ENCODE measurements at places on chromosomes 2 and 18.
A peak's percentile ranks its signal among the peaks of the same experiment; 100 is the strongest.

DNA sequence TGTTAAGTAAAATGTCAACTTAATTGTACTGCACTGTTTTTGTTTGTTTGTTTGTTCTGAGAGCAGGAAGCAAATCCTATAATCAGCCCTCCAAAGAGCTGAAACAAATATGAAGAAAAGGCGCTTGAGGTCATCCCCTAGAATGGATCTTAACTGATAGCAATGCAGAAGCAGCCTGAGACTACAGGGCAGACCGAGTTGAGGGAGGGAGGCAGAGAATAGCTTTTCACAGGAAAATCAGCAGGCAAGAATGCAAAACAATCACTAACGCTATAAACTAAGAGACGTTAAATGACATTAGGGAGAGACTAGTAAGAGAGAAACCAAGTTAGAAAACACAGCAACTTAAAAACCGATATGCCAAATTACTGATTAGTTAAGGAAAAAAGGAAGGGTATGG lies 37.2 kb downstream of the GALNT1 start:
- DNase-seq = no peak

DNA sequence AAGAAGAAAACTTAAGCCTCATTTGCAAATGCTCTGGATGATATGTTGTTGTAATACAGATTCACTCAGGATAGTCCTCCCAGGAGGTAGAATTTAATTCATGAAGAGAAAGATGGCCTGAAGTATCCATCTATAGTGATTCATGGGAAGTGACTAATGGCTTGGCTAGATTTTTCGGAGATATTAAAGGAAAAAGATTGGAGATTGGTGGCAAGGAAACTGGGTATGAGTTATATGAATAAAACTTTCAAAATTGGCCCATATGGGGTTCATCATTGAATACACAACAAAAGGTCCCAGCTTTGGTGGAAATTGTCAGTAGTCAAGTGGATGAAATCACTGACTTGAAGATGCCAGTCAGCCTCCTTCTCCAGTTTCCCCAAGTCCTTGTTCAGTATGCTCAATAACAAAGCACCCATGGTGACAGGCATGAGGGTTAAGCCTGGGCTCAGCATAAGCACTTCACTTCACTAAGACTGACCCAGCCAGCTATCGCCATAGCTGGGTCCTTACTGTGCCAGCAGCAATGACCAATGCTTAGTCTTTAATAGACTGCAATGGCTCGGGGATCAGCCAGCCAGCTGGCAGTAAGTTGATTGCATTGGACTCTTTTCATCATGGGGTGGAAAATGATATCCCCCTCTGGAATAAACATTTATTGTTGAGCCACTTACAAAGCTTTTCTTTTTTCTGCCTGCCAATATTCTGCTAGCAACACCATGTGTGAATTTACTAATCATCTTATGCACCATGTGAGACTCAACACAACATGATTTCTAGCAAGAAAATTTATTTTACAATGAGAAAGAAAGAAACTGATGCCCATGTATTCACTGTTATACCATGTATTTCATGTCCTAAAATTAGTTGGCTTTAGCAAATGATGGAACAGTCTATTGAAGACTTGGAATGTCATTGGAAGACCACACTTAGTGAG lies 176.6 kb upstream of the TACR1 start:
- no peak for DNase-seq

DNA sequence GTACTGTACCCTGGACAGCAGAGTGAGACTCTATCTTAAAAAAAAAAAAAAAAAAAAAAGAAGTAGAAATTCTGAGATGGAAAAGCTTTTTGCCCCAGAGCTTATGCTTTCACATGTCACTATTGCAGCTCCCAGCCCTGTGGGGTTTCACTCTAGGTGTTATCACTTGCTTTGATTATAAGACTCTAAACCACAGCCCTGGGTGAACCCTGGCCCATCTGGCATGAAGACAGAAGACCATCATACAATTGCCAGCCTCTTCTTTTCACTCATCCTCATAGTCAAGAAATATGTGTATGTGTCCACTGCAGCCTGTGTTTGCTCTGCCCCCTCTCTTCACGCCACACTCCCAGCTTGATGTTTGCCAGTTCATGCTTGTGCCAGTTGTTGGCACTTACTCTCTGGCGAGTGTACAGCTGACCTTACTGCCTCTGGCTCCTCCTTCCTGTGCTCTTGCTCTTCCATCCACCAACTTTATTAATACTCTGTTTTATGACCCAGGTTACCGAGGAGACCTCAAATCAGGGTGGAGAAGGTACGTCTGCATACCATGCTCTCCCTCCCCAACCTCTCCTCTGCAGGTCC lies 136.7 kb upstream of the NCK2 start:
- no peak for DNase-seq

DNA sequence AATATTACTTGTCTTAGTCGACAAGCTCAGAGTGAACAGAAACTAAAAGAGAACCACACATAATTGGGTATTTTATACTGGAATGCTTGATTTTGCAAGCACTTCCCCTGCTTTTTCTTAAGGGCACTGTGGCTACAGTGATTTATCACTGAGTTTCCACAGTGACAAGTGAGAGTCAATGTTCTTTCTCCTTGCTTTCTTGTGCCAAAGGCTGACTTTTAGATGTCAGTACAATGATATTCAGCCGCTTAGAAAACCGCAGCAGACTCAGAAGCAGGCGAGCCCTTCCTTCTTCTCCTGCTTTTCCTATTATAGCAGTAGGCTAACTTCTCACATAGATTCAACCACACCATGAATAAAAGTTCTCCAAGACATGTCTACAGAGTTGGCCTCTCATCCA lies 1603.6 kb upstream of the NXPH2 start:
- DNase-seq = no peak

DNA sequence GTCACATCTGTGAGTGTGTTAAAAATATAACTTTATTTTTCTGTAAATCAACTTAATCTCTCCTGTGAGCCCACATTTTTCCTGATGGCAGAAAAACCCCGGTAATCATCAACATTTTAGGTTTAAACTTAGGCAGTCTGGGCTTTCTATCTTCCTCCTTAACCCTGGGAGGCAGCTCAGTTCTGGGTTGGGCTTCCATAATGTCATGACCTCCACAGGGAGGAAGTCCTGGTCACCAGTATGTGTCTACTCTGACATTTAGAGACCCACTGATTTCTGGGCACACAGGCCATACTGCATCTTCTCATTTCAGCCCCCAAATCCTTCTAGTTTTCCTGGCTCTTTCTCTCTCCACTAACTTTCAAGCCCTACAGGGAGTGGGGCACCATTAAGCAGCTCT lies 181.2 kb downstream of the DYSF start:
- DNase-seq = peak; percentile 24

DNA sequence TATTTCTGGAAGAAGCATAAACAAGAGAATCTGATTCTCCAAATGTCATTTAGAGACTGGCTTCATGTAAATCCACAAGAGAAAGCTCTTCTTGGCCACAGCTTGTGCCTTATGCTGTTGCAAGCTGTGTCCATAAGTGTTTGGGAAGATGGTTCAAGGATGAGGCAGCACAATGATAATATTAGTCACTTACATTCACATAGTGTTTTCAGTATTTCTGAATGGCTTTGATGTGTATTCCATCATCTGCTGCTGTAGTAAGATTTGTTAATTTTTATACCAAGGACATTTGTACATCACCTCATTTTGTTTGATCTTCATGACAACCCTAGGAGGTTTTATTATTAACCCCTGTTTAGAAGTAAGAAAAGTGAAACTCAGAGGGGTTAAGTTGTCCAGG lies 29.9 kb downstream of the CREG2 start:
- DNase-seq = peak; percentile 24

DNA sequence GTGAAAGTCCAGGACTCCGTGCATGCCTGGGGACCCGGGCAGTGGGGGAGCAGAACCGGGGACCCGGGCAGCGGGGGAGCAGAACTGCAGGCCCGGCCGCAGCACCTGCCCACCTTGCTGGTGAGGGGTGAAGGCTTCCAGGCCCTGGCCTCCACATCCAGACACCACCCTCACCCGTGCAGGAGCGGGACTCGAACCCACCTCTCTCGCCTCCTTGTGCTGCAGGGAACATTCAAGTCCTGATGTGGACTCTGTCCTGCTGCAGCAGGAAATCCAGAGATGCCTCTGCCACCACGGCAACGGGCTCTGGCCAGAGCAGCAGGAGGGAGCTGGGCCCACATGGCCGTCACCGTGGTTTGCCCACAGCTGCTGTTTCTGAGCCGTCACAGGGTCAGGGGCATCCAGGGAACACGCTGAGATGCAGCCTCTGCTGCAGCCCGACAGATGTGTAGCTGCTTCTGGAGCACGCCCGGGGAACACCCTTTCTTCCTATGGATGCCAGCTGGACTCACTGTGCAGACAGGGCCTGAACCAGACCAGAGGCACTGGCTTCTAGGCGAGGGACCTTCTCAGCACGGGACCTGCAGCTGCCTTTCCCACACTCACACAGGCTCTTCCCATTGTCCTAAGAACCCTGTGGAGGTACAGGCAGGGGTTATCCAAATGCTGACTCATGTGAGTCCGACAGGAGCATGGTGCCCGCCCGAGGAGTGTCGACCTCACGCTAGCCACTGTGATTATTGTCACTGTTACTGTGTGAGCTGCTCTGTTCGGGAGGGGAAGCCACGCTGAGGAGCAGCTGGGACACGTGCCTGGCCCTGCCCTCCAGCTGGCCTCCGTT lies 89.2 kb upstream of the CTDP1 start:
- no peak for DNase-seq

- DNase-seq = peak; percentile 18
Observed at GRCh38 chr2:25168256-25169072, at the start of gene POMC. TSS of gene POMC (minus strand) at chr2:25168580. CDS start at chr2:25164772, 3,808 bp downstream.

DNA sequence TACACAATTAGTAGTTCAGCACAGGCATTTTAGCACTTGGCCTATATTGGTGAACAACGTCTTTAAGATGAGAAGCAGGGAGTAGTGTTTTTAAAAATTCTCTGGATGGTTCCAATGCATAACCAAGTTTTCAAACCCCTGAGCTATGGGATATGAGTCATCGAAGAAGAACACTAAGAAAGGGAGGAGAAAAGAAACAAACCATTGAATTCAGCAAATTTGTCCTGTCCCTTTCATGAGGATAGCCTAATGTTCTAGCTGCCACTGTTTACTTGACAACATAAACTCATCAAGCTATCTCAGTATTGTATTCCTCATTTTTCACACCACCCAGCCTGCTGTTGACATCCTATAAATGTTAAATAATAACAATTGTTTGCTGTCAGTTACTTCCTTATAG lies 158.0 kb downstream of the BARD1 start:
- no peak for DNase-seq

GRCh38 chr2:190547886-190548285 lies 13.4 kb upstream of the NEMP2 start:
- no peak for DNase-seq

GRCh38 chr2:100268986-100269385 lies 53.3 kb downstream of the LONRF2 start:
- DNase-seq = no peak

GRCh38 chr2:112242384-112242783 lies 12.5 kb downstream of the ZC3H8 start:
- no peak for DNase-seq

DNA sequence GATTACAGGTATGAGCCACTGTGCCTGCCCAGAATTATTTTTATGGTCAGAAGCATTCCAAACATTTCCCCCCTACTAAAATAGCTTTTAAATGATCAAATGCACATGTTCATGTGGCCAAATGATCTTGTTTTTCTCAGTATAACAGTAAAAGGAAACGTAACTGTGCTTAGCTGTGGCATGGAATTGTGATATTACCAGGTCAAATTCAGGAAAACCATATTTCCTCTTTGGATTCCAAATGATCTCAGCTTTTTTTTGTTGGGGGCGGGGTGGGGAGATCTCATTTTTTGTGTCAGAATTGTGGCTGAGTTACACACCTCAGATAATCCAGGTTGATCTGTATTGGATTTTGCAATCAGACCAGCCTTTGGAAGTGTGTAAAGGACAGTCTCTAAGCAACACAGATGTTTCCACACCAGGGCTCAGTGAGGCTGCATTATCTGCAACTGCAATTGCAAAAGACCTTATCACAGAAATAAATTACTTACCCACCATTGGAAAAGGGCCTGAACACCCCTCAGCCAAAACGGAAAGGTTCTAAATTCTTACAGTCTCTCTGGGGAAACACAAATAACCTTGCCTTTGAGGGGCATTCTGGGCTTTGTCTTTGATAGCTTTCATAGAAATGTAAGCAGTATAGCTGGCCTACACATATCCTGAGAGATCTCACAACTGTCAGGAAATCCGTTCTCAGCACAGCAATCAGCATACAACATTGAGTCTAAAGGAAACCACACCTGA lies 8.4 kb downstream of the CASP10 start:
- no peak for DNase-seq

DNA sequence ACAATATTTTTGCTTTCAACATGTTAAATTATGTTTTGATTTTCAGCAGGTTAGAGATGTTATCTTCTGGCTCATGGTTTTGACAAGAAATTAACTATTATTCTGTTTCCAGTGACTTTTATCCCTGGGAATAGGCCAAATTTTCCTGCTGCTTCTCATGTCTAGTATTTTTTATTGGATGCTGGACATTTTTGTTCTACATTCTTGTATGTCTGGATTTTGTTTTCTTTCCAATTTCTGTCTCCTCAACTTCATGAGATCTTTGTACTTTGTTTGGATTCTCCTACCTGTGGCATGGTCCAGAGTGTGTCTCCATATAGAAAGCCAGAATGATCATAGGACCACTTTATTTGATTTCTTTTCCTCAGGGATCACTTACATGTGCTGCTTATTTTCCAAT lies 33.1 kb upstream of the MYO1B start:
- DNase-seq = no peak

- DNase-seq = peak; percentile 84
Observed at GRCh38 chr2:219253753-219254589, at the start of gene TUBA4A. TSS of gene TUBA4A (minus strand) at chr2:219253918. CDS start at chr2:219253858, 60 bp downstream.

DNA sequence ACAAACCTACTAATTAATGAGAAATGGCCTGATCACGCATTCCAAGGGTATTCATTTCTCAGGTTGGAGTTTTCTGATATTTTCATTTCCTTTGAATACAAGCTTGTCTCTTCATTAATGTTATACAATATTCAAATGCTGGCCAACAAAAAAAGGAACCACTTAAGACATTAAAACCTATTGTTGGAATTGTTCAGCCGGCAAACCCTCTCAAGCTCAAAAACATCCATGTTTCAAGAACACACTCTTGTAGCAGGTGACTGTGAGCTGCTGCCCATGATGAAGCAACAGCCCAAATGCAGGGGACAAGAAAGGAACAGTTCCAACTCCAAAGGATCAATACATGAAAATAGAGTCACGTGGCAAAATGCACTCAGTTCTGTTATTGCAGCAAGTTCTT lies 454.5 kb downstream of the BCL11A start:
- DNase-seq = no peak
